ENCODE measurements at places on chromosomes 7 and 10.

- no peak for DNase-seq
Observed at GRCh38 chr10:79463578-79464496, 18.4 kb upstream of the ZCCHC24 start.

DNA sequence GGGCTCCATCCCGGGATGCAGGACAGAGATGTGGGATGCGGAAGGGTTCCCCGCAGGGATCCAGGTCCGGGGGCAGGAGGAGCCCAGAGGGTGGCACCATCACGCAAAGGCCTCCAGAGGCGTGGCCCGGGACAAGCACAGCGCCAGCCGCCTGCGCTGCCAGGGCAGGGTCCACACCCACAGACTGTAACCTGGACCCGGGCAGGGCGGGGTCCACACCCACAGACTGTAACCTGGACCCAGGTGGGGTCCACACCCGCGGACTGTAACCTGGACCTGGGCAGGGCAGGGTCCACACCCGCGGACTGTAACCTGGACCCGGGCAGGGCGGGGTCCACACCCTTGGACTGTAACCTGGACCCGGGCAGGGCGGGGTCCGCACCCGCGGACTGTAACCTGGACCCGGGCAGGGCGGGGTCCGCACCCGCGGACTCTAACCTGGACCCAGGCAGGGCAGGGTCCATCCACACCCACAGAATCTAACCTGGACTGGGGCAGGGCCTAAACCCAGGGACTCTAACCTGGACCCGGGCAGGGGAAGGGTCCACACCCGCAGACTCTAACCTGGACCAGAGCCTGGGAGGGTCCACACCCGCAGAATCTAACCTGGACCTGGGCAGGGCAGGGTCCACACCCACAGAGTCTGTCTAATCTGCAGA lies 37.5 kb upstream of the SUN1 start:
- DNase-seq = no peak

DNA sequence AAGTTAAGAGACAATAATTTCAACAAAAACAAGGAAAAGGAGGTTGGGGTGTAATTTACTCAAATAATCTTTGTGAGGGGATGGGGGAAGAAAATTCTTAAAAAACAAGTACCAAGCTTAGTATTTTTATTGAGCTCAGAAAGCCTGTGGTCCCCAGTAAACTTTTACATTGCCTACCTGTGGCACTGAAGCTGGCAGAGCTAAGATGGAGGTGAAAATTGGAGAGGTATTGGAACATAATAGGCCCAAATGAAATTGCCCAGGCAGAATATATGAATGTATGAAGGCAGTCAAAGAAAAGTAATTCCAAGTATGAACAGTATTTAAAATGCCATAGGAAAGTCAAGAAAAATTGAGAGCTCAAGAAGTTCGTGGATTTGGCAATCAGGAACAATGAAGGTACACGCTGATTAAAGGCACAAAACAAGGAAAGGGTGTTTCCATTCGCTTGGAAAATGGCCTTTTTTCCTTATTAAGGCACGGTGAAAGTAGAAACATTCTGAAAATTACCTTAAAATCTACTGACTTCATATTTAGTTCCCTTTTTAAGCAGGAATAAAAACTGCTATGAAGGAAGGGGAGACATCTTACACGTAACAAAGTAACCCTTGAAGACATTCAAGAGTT lies 3.4 kb upstream of the KMT2E start:
- no peak for DNase-seq

- no peak for DNase-seq
Observed at GRCh38 chr7:134060874-134061273, 66.3 kb upstream of the LRGUK start.

GRCh38 chr7:101964680-101965452 lies 147.4 kb downstream of the CUX1 start:
- DNase-seq = no peak

DNA sequence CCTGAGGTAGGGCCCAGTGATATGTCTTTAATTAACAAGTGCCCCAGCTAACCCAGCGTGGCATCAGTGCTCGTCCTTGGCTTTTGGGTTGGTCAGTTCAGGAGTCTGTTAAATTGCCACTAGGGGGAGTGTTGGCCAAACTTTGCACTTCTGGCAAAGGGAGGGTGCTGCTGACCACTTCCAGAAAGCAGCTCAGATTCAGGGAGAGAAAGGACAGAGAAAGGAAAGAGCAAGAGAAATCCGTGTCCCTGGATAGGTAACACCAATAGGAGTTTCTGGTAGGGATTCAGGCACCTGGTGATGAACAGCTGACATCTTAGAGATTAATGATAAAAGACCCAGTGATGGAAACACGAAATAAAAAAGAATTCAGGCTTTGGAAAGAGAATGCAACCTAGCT lies 243.1 kb upstream of the AOAH start:
- no peak for DNase-seq

Measured in right forelimb (tissue), 1 donor.